ENCODE measurements at places on chromosomes 3 and 15.

GRCh38 chr3:164779816-164780215 is 298.5 kb downstream of the SI start:
- no peak for DNase-seq

GRCh38 chr3:7432610-7433009 is 571.7 kb downstream of the GRM7 start:
- DNase-seq, result no peak

GRCh38 chr3:143314251-143315093 is 194.9 kb downstream of the CHST2 start:
- no peak for DNase-seq

DNA sequence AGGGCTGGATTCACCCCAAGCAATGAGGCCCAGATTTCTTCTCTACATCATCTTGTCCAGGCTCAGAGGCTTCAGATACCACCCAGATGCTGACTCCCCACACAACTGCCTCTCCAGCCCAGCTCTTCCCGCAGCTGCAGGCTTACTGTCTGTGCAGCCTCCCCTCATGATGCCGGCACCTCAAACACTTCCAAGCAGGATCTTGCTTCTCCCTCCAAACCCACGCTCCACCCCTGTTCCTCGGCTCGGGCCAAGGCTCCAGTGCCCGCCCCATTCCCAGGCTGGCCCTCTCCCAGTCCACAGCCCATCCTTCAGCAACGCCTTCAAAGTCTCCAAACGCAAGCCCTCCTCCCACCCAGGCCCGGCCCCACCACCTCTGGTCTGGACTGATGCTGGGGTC is 159.2 kb upstream of the LINGO1 start:
- DNase-seq, result no peak

GRCh38 chr3:23492057-23492456 is 288.9 kb downstream of the UBE2E2 start:
- no peak for DNase-seq

- peak; percentile 68 for DNase-seq
Measured at GRCh38 chr3:53072653-53073552, 27.0 kb upstream of the SFMBT1 start.

DNA sequence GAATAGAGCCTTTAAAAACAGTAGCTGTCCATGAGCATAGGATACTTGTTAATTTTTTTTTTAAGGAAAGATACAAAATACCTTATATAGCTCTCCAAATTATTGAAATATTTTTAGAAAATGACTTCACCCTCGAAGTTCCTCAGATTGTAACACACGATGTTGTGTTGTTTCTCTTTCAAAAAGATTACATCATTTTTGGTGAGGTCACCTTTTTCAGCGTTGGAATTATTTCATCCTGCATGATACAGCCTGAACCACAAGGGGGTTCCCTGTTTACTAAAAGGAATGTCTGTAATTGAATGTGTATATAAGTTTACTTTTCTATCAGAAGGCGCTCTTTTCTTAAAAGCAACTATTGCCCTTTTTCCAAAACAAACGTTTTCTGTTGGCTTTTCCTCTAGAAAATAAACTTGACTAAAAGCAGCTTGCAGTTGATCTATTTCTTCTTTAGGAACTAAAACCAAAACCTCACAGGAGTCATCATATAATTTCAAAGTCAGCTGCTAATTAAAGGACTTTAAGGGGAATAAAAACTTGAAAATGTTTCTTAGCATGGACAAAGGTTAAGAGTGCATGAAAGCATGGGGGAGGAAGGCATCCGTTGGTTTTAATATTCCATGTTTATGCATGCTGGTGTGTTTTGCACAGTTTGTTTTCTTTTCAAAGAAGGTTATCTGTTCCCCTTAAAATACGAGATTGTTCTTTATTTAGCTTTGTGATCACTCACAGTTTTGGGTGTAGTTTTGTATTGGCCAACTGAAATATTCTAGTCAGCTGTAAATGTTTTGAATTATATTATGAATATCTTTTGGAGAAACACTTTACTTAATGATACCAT is 29.4 kb downstream of the LYSMD4 start:
- DNase-seq, result no peak

- DNase-seq, result no peak
Measured at GRCh38 chr15:39804026-39804425, 21.4 kb upstream of the FSIP1 start.

DNA sequence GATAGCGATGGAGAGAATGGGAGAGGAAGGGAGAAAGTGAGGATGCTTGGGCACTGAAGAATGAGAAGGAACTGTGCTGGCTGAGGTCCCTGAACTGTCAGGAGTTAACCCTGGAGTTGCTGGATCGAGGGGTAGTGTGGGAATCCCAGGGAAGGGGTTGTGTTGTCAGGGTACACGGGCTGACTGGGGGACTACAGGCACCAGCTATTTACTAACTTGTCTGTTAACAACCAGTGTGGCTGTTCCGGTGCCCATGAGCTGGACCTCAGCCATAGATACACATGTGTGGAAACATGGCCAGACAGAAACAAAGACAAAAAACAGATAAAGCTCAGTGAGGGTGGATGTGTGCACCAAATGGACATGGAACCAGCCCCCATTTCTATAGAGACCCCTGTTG is 55.1 kb downstream of the GASK1A start:
- no peak for DNase-seq

DNA sequence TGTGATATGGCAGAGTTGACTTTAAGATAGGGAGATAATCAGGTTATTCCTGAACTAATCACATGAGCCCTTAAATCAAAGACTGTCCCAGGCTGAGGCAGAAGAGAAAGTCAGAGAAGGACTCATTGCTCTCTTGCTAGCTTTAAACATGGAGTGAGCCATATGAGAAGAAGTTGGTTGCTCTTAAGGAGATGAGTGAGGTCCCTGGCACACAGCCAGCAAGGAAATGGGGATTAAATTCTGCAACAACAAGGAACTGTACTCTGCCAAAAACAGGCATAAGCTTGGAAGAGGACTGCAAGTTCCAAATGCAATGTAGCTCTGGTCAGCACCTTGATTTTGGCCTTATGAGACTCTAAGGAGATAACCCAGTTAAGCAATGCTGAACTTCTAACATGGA is 457.0 kb downstream of the PLOD2 start:
- DNase-seq, result no peak

DNA sequence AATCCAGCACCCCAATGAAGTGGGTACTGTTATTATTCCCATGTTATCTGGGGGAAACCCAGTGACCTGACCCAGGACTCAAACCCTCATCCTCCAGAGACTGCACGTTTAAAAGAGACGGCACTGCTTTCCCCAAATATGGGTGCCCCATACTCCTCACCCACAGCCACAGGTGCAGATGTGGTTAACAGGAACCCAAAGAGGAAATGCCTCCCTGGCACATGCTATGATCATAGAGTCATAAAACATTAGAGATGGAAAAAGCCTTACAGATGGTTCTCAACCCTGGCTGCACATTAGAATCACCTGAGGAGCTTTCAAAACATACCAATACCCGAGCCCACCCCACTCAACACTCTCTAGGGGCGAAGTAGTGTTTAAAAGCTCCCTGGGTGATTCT is 111.5 kb downstream of the SEMA5B start:
- DNase-seq, result no peak

DNA sequence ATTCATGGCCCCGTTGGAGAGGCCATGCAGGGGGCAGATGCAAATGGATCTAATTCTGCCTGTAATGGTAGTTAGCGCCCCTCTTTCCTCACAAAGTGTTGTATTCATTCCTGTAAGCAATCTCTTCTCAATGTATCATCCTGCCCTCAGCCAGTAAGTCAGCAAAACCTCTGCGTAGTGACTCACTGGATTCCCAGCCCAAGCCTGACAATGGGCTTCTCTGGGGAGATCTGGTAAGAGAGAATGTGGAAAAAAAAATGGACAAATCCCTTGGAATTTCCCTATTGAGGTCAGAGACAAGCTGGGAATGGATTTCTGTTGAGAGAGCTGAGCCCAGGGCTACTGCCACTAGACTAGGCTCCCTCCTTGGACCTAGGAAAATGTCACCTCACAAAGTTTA is 25.4 kb downstream of the ADPGK start:
- no peak for DNase-seq

DNA sequence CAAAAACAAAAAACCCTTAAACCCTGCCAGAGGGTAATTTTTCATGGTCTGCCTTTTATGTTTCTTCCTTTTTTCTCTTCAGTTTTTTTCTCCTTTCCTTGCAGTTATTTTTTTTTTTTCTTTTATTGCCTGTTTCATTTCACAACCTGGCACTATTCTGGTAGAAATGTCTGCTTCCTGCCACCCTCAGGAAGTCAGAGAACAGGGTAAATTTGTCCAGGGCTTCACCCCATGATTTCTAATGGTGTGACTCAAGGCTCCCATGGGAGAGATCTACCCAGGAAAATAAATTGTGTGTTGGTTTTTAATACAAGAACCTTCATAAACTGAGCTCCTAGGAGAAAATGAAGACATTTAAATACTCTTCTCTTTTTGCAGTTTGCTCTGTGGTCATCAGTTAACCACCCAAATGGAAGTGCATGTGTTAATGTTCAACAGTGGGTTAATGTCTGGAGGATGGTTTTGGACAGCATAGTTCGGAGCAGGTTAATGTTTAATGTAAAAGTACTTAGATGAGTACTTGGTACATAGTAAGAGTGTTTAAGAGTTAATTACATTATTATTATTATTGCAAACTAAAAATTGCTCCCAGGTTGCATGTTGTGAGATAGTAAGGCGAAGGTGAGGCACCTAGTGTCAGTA is 45.9 kb downstream of the CGNL1 start:
- no peak for DNase-seq

DNA sequence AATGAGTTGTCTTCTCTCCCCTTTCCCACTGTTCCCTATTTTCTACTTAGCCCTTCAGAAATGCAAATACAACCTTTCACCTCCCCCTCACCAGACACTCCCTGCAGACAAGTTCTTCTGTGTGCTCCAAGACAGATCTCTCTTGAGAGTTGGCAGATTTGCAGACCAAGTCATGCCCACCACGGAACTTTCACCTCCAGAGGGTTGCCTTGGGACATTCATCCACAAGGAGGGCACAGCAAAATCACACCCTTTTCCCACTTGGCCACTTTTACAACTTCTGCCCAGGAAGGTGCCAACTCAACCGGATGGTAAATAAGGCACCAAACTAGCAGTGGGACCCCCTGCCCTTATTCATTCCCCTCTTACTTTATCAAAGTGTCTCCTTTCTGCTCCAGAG is 53.5 kb downstream of the SLC30A4 start:
- DNase-seq, result no peak

- no peak for DNase-seq
Measured at GRCh38 chr3:106241593-106241992, 372.8 kb upstream of the CBLB start.

DNA sequence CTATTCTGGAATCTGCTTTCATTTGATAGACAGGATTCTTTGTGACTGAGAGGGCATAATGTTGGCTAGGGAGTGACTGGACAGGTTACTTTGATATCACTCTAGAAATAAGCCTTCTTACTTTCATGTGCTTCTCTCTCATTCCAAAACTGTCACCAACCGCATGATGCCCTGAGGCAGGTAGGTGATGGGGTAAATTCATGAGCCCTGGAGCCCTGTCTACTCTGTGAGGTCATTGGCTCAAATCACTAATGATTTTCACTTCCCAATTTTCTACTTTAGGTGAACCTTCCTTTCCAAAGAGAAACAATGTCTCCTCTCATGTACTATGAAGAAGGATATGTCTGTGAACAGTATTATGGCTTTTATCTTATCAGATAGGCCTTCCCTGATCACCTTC is 596.7 kb downstream of the TUSC7 start:
- no peak for DNase-seq

- no peak for DNase-seq
Measured at GRCh38 chr3:146537603-146538002, 6.8 kb downstream of the PLSCR1 start.

DNA sequence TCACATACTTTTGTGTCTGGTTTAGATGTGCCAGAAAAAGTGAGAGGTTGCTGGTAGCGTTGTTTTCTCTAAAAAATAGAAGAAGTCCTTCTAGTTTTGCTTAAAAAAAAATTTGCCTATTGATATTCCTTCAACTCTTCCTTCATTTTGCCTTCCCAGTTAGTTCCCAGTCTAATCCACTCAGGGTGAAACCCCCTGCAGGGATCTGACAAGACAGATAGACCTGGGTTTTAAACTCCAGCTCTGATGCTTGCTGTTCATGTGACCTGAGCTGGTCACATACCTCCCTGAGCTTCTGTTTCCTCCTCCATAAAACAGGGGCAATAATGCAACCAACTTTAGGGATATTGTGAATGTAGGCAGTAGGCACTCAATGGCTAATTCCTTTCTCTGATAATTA is 18.6 kb upstream of the KCTD6 start:
- DNase-seq, result no peak

DNA sequence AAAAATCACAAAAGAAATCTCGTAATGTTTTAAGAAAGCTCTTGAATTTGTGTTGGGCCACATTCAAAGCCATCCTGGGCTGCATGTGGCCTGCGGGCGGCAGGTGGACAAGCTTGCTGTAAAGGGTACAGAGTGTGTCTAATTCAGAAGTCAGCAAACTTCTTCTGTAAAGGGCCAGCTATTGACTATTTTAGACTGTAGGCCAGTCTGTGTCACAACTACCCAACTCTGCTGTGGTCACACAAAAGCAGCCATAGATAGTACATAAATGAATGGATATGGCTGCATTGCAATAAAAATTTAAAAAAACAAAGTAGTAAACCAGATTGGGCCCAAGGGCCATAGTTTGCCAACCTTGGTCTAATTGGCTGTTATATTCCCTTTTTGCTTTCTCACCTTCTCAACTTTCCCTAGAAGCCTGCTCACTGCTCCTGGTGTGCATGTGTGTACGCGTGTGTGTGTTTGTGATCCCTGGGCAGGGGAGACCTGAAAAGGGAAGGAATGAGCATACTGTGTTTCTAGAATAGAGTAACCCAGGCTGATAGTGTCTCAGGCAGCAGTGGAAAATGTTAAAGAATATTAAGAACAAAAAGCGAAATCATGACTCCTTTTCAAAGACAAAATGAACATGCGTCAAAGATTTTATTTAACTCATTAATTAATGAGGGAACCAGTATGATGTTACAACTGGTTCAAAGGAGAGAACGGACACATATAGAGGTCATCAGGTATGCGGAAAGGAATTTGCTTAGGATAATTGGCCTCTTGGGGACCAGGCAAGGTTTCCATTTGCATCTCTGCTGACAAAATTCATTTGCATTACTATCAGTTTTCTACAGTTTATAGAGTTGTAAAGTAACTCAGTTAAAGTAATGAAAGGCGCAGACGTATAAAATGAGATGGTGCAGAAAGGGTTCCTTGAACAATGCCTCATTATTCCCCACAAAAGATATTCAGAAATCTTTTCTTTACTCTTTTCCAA is 248.0 kb downstream of the THSD4 start:
- no peak for DNase-seq

- DNase-seq, result no peak
Measured at GRCh38 chr15:97653896-97654295, 306.6 kb upstream of the ARRDC4 start.

- DNase-seq, result no peak
Measured at GRCh38 chr3:52891615-52892081, 5.7 kb downstream of the STIMATE start.

- no peak for DNase-seq
Measured at GRCh38 chr3:112491373-112491772, 7.9 kb downstream of the BTLA start.

- DNase-seq, result no peak
Measured at GRCh38 chr3:11619946-11620652, 23.6 kb downstream of the VGLL4 start.

- DNase-seq, result no peak
Measured at GRCh38 chr3:81437683-81438082, 323.8 kb downstream of the GBE1 start.

Measured in stimulated activated CD4-positive, alpha-beta T cell treated with anti-CD3 and anti-CD28 coated beads, TNF-alpha, amount 100 ng/mL, for 24 hours (primary cell).